ENCODE measurements at places on chromosomes 16 and 17.

- peak; percentile 55 for DNase-seq
These were observed 3.6 kb downstream of the PNMT start for GRCh38 chr17:39671651-39672521.

DNA sequence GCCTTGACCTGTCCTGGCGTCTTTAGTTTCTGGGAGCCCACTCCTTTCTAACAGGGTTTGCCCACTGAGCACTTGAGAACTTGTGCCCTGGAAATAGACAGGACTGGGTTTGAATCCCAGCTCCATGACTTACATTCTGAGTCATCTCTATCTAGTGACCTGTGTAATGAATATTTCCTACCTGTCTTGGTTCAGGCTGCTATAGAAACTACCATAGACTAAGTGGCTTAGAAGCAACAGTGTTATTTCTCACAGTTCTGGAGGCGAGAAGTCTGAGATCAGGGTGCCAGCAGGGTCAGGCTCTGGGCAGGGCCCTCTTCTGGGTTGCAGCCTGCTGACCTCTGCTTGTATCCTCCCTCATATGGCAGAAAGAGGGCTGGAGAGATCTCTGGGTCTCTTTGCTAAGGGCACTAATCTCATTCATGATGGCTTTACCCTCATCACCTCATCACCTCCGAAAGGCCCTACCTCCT lies 110.7 kb upstream of the DHX40 start:
- no peak for DNase-seq

GRCh38 chr17:45387739-45388138 lies 44.9 kb downstream of the ARHGAP27 start:
- no peak for DNase-seq

DNA sequence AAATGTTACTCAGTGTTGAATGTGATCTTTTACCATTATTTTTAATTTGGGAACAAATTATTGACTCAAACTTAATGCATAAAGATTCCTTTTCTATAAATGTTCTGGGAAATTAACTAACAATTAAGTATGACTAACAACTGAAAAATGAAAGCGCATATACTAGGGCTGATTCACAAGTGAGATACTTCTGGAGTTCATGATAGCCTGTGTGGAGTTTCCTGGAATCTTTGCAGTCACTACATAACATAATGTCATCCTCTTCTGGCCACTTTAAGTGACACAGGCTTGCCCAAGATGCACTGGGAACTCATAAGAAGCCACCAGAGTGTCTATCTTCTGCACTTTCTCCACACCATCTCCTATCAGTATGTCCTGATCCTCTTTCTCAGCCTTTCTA lies 450.3 kb upstream of the CDH11 start:
- no peak for DNase-seq

GRCh38 chr17:68290268-68290954 lies 516 bp downstream of the SLC16A6 start:
- peak; percentile 62 for DNase-seq

DNA sequence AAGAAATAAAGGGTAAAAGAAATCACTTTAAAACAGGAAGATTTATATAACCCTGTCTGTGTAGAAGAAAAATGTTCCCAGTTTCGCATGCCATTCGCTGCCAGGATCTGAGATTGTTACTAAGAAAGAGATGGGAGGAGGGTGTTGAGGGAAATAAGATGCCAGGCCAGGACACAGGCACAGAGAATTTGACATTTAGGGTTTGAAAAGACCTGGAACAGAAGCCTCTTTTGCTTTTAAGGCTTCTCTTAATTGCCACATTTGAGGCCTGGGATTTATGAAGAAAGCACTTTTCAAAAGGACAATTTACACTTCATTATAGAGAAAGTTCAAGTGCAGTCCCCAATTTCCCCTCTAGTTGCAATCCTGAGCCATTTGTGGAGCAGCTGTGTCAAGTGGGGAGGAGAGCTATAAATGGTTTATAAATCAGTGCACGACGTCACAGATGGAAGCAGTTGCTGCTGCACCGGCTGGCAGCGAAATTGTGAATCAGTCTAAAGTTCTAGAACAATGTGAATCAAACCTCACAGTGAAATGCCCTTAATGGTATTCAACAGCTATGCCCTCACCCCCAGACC lies 26.5 kb upstream of the C16orf87 start:
- DNase-seq = no peak

DNA sequence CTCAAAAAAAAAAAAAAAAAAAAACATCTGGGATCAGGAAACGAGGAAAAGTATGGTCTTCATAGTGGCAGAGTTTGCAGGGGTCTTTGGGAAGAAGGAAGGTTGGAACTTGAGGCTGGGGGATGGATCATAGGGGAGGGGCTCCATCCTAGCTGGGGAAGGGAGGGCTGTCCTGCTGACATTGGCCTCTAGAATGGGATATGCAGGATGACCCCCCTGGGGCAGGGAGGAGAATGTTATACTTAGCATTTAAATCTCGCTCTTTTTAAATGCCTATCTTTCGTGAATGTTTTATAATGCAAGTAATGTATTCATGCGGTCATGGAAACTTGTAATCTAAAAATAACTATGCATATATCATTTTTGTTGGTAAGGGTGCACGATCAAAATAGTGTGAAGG lies 33.2 kb downstream of the TMEM235 start:
- DNase-seq = no peak

- no peak for DNase-seq
These were observed 23.6 kb downstream of the GSDMB start for GRCh38 chr17:39894681-39895376.

GRCh38 chr16:11224894-11225676 lies 30.9 kb downstream of the SOCS1 start:
- peak; percentile 91 for DNase-seq

DNA sequence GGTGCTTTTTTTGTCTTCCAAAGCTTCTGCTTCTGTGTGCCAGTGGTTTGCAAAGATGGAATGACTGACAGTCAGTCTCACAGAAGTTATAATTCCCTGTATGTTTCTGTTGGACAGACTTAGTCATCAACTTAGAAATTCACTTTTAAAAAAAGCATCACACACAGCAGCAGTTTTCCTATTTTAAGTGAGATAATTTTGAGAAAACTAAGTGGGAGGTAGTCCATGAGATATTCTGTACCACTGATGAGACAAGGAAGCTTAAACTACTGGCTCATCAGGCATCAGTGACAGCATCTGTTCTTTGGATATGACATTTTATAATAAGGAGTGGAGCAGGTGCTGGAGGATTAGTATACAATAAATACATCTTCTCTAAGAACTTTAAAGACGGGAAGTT lies 20.0 kb downstream of the CNP start:
- DNase-seq = no peak

GRCh38 chr16:78195797-78196196 lies 96.3 kb downstream of the WWOX start:
- DNase-seq = no peak

DNA sequence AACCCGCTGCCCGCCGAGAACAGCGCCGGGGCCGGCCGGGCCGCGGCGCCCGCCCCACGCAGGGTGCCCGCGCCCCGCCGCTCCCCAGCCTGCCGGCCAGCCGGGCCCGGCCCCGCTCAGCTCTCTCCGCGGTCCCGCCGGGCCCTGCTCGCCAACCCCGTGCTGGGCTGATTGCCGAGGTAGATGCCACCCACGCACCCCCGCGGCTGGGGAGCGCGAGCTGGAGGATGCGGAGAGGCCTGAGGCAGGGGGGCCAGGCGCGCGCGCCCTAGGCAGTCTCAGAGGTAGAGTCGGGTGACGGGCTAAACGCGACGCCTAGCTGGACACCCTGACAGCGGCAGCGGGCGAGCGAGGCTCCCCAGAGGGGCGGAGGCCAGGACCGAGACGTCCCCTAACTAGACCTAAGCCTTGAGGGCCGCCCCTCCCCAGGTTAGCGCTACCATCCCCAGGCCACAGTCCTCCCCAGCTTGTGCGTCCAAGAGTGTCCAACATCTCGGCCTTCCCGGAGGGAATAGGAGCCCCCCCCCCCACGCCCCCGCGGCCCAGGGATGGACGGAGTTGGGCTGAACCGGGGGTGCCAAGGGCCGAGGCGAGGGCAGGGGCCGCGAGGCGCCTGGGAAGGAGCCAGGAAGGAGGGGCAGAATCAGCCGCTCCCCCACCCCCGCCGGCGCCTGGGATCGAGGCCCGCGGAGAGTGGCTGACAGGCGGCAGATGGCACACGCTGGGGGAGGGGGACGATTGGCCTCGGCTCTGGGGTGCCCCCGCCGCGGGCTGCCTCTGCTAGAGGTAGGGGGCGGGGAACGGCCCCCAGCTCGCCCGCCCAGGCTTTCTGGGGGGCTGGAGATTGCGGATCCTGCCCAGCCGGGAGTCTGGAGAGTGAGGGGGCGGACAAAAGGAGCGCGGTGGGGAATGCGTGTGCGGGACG lies 2.5 kb upstream of the ZNF423 start:
- peak; percentile 65 for DNase-seq

All from GM20000 (cell line).